Activated T-helper 1 cell treated with anti-CD3 and anti-CD28 coated beads, Interleukin-2, amount 50 U/mL, for 16 hours (primary cell): ENCODE measurements at places on chromosomes 7 and 10.

- DNase-seq = no peak
These were observed 118.5 kb downstream of the ZNF33B start for GRCh38 chr10:42519761-42520460.

- no peak for DNase-seq
These were observed 17.0 kb upstream of the BAG3 start for GRCh38 chr10:119634219-119634544.

GRCh38 chr7:6166443-6166891, 106.0 kb downstream of the CYTH3 start:
- no peak for DNase-seq

- DNase-seq = no peak
These were observed 150.4 kb downstream of the ETV1 start for GRCh38 chr7:13839063-13839462.

DNA sequence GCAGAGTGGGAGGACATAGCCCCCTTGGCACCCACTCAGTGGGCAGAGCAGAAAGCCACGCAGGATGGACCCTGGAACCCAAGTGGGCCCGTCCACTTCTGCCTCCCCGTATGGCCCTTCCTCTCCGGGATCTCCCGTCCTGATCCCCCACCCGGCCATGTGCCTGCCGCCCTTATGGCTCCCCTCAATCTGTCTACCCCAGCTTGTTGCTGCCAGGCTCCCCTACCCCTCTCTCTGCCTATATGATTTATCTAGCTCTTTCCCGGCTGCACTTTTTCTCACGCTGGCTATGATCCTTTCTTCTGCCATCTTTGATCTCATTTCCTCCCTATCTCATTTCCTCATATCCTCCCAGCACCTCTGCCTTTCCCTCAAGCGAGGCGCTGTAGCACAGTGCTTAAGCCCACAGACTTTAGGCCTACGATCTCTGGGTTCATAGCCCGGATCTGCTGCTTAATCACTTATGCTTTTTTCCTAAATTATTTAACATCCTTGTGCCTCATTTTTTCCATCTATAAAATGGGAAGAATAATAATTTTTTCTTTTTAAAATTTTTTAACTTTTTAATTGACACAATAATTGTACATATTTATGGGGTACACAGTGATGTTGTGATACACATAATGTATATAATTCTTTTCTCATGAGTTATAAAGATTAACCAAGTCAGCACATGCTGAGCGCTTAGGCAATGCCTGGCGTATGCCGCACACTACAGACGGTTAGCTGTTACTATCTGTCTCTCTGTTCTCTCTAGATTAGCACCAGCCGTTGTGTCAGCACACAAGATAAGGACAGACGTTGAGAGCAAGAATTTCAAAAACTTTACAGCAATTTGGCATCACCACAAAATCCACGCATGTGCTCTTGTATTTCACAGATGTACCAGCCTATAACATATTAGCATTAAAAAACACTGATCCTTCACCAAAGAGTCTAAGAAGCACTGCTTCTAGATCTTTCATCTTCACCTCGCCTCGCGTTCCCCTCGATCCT, 18.1 kb downstream of the KCNH2 start:
- no peak for DNase-seq

GRCh38 chr10:35895331-35895730, 253.2 kb upstream of the FZD8 start:
- DNase-seq = no peak

GRCh38 chr7:80386686-80387085, 125.2 kb downstream of the GNAT3 start:
- no peak for DNase-seq

GRCh38 chr7:2635810-2636701, 4.3 kb downstream of the TTYH3 start:
- no peak for DNase-seq

DNA sequence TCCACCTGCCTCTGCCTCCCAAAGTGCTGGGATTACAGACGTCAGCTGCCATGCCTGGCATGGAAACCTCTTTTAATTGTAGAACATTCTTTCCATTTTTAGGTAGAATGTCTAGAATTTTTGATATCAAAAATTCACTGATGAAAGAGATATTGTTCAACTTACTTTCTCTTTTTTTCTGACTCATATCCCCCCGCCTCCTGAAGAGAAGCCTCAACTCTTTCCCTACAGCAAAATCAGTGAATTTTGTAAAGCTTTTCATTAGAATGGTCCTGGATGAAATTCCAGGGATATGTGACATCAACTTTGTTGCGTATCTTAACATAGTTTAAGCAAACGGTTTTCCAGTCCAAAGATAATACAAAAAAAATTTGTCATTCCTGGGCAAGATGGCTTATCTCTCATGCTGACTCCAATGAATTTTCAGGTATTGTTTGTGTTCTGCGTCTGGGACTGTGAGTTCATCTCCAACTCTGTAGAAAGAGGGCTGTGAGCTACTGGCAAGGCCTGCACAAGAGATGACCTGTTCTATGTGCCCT, 256.8 kb downstream of the BMPER start:
- no peak for DNase-seq

GRCh38 chr10:77713521-77714280, 76.1 kb upstream of the KCNMA1 start:
- DNase-seq = no peak

DNA sequence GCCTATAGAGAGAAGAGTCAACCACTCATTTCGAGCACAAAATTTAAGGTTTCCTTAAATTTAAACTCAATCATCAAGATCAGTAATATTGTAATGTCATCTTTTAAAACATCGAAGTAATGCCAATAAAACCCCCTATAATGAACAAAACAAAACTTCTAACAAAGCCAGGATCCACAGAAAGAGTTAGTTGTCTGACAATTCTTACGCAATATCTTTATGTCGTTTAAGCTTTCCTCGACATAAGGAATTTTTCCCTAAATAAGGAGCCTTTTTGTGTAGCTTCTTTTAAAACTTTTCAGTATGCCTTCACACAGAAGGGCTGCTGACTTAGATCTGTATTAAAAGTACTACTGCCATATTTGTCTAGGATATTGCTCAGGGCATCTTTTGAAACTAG, 7.5 kb downstream of the EBLN1 start:
- no peak for DNase-seq

DNA sequence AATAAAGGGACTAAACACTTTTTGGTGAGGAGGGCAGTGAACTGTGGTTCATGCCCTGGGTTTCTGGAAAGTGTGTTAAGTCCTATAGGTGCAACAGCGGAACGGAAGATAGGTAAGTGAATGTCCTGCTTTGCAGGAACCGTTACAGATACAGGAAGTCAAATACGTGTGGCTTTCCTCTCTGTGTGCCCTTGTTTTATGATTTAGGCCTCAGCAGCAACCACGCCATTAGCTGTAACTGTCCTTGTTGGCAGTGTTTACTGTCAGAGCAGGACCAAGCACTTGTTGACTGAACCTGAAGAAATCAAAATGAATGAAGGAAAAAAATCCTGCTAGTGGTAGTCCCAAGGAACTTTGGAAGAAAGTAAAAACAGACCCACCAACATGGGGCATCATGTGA, 150.3 kb downstream of the PIP4K2A start:
- DNase-seq = no peak

- DNase-seq = no peak
These were observed 286.8 kb downstream of the ADK start for GRCh38 chr10:74437822-74438221.

GRCh38 chr7:12728192-12728538, 40.7 kb downstream of the ARL4A start:
- no peak for DNase-seq

- no peak for DNase-seq
These were observed 128.0 kb downstream of the USP6NL start for GRCh38 chr10:11483201-11484148.

GRCh38 chr10:102872163-102872562, 2.9 kb downstream of the AS3MT start:
- no peak for DNase-seq

GRCh38 chr7:34222722-34223121, 317.4 kb downstream of the BMPER start:
- DNase-seq = no peak

- DNase-seq = no peak
These were observed 37.2 kb upstream of the TARP start for GRCh38 chr7:38310591-38311101.

GRCh38 chr10:64873088-64873487, 1351.9 kb downstream of the REEP3 start:
- no peak for DNase-seq

DNA sequence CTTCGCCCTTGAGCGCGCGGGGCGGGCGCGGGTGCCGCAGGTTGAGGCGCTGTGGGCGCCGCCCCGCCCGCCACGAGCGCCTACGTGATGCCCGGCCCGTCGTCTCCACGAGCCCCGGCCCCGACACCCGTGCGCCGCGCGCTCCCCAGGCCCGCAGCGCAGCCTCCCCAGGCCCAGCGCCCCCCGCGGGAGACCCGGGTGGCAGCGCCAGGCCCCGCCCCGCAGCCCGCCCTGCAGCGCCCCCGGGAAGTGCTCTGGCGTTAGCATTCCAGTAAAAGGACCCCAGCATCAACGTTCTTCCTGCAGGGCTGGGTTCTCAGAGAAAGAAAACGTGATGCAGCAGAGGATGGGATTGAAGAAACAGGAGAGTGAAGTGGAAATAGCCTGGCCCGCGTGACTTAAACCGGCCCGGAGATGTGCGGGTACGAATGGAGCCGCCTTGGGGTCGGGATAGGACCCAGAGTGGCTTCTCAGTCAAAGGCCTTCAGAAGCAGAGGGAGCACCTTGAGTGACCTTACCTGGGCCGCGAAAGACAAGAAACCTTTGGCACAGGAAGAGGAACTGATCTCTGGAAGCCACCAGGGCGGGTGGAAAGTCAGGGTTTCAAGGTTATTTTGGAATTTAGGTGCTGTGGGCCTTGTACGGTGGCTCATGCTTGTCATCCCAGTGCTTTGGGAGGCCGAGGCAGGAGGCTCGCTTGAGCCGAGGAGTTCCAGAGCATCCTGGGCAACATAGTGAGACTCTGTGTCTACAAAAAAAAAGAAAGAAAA, 1.8 kb downstream of the PFKP start:
- DNase-seq = no peak

DNA sequence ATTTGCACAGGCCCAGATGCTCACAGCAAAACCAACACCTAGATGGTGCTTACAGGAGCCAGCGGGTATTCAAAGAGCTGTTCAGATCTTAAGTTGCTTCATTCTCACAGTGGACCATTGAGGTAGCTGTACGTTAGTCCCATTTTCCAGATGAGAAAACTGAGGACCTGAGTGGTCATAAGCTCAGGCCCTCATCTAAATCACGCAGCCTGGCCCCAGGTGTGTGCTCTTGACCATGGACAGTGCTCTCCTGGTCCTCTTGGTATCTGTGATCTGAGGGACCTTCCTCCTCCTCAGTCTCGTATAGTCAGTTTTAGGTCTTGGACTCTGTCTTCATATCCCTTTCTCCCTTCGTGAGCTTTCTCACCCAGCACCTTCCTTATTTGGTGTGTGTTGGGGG, 43.7 kb downstream of the HTRA1 start:
- DNase-seq = no peak

- DNase-seq = no peak
These were observed 21.5 kb downstream of the POLL start for GRCh38 chr10:101566333-101567164.

DNA sequence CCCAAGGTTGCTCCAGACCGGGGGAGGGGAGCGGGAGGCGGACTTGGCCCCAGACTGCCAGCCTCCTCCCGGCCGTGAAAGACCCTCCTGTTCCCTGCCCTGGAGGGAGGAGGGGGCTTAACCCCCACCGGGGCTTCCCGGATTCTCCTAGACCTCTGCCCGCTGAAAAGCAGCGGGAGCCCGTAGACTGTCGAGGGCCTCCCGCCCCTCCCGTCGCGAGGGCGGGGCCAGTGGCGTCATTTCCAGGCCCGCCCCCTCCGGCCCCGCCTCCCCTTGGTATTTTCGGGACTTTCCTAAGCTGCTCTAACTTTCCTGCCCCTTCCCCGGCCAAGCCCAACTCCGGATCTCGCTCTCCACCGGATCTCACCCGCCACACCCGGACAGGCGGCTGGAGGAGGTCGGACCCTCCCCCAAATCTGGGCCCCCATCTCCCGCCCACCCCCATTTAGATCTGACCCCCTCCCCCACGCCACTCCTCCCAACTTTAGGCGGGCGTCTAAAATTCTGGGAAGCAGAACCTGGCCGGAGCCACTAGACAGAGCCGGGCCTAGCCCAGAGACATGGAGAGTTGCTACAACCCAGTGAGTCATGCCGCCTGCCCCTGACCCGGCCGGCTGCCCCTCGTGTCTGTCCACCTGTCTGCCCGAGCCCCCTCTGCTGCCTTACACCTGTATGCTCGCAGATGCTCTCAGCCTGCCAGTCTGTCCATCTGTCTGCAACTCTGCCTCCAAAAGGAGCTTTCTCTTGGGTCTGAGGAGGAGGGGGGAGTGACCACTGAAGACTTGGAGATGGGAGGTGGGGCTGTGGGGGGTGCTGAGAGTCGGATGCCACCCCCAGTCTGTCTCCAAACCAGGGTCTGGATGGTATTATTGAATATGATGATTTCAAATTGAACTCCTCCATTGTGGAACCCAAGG, at the start of gene NFKB2:
NFKB2 (plus strand) TSS at position 306 of the 917 bp plus-strand sequence; CDS start at position 561, 255 bp downstream.
- peak; percentile 88 for DNase-seq

- DNase-seq = no peak
These were observed 63.2 kb downstream of the LMBR1 start for GRCh38 chr7:156829669-156830336.

- DNase-seq = no peak
These were observed 35.4 kb upstream of the KNDC1 start for GRCh38 chr10:133124357-133125211.

DNA sequence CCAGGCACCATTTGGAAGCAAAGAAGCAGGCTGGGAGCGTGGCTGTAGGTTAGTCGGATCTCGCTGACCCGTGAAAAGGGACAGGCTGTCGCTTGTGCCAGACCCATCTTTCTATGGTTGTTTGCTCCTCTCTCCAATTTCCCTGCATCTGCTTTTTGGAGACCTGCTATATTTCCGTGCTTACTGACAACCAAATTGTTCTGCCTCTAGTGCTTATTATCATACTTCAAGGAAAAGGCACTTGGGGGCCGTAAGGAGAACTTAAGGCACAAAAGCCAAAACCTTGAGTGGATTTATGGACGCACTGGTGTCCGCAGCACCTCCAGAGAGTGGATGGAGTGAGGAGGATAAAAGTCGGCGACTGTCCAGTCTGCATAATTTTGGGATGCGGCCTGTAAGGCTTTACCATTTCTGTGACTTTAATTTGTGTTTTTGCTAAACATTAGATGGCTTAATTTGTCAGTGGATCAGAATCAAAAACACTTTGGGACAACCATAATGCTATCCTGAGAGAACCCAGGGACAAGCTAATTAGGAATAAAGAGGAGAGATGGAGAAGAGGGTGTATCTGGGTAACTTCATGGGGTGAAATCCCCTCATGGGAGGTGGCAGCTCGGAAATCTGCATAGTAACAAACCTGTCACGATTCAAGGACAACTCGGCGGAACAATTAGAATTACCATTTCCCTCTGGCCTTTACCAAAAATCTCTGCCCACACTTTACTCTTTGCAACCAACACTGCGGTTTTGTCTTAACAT, 206.7 kb downstream of the HDAC9 start:
- DNase-seq = no peak

GRCh38 chr10:46548498-46549090, 7.9 kb downstream of the GPRIN2 start:
- no peak for DNase-seq

DNA sequence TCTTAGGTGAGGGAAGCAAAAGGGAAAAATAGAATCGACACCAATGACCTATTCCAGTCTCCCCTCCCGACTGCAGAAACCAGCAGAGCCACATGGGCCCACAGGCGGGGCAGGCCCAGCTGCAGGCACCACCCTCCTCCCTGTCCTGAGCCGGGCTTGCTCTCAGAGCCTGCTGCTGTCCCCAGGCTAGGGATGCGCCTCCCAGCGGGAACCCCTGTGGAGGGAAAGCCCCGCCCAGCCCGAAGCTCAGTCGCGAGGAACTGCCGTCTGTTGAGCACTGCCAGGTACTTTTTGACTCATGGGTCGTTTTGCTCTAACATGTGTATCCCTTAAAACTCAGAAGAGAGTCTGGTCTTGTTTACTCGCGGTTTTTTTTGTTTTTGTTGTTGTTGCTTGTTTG, 124.5 kb upstream of the RET start:
- DNase-seq = no peak
